Mesendoderm (in vitro differentiated cells): ENCODE measurements at places on chromosomes 2 and 18.

GRCh38 chr18:73947180-73947921 lies 200.3 kb downstream of the FBXO15 start:
- no peaks in the 10 kb centered on the region for H3K27me3 ChIP-seq
- no peak for DNase-seq
- no peak overlapping the region for H3K4me3 ChIP-seq

DNA sequence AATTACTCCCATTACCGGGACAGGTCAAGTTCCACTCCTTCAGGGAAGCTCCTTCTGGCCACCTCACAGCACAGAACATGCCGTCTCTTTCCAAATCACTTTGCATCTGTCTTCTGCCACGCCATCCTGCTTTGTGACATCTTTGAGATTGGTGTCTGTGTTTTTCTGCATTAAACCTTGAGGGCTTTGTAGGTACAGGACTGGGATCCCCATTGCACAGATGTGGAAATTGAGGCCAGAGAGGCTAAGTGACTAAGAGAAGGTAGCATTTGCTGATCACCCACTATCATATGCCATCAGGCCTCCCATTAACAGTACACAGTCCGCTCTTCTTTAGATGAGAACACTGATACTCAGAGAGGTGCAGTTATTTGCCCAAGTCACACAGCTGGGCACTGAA lies 9.5 kb upstream of the CYP27C1 start:
- H3K36me3 ChIP-seq: no peaks in the 10 kb centered on the region
- H3K27me3 ChIP-seq: no peaks in the 10 kb centered on the region
- H3K27ac ChIP-seq: no peak overlapping the region
- no peak for DNase-seq

GRCh38 chr2:52558265-52558664 lies 1209.3 kb upstream of the CHAC2 start:
- H3K27ac ChIP-seq: no peak overlapping the region
- H3K27me3 ChIP-seq: no peaks in the 10 kb centered on the region
- no peak overlapping the region for H3K4me3 ChIP-seq
- H3K36me3 ChIP-seq: no peaks in the 10 kb centered on the region
- DNase-seq: no peak
- no peaks in the 10 kb centered on the region for H3K4me1 ChIP-seq

- no peaks in the 10 kb centered on the region for H3K27me3 ChIP-seq
- H3K27ac ChIP-seq: no peak overlapping the region
- no peak for DNase-seq
- H3K4me3 ChIP-seq: no peak overlapping the region
Measured at GRCh38 chr2:165662720-165663119, 131.3 kb downstream of the GALNT3 start.

DNA sequence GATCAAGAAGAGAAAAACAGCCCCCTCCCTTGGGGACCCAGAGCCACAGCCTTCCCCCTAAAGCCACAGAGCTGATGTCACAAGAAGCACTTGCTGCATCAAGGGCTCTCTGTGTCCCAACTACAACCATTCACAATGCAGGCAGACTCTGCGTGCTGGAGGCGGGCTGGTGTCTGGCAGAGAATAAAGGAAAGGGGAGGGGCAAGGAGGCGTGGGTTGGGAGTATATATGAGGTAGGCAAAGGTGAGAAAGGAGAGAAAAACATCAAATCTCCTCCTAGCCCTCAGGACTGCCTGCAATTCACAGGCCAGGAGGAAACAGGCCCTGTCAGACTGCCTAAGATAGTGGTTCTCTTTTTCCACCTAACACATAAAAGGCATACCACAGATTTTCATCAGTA lies 48.8 kb upstream of the IHH start:
- H3K27ac ChIP-seq: no peak overlapping the region
- H3K4me3 ChIP-seq: no peak overlapping the region
